GM23338 (cell line): ENCODE measurements at places on chromosomes 2 and 18. TPM values are rescaled to one million over a fixed set of nuclear protein-coding genes. Genes with fewer than 3 reads are reported as not detected.
A peak's percentile ranks its signal among the peaks of the same experiment; 100 is the strongest.

- DNase-seq: no peak
Measured at GRCh38 chr2:178529194-178529593, 48.9 kb downstream of the PLEKHA3 start.

DNA sequence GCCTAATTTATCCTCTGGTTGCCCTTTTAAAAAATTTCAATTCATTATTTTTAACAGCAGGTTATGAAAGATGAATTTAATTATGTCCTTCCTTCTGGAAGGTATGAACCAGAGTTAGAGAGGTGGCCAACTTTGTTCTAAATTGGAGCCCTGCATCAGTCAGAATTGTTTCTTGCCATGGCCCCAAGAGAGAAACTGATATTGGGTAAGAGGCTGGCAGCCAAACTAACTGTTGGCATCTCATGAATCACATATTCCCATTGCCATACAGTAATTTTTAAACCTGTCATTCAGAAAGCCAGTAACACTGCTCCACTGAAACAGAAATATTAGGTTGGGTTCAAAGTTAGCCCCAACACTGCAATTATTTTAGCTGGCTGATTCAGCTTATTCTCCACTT, 67.4 kb downstream of the SMAD2 start:
- no peak for DNase-seq

DNA sequence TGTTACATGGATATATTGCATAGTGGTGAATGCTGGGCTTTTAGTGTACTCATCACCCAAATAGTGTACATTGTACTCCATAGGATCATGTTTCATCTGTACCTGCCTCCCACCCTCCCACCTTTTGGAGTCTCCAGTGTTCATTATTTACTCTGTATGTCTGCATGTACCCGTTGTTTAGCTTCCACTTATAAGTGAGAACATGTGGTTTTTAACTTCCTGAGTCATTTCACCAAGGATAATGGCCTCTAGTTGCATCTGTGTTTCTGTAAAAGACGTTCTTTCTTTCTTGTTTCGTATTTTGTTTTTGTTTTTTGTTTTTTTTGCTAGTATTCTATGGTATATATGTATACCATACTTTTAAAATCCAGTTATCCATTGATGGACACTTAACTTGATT, 107.5 kb downstream of the MSTN start:
- no peak for DNase-seq

DNER gene
- 7.1 and 8.8 TPM in 2 replicates for total RNA-seq

CABLES1 gene
- 8.8 and 12.4 TPM in 2 replicates for total RNA-seq

DNA sequence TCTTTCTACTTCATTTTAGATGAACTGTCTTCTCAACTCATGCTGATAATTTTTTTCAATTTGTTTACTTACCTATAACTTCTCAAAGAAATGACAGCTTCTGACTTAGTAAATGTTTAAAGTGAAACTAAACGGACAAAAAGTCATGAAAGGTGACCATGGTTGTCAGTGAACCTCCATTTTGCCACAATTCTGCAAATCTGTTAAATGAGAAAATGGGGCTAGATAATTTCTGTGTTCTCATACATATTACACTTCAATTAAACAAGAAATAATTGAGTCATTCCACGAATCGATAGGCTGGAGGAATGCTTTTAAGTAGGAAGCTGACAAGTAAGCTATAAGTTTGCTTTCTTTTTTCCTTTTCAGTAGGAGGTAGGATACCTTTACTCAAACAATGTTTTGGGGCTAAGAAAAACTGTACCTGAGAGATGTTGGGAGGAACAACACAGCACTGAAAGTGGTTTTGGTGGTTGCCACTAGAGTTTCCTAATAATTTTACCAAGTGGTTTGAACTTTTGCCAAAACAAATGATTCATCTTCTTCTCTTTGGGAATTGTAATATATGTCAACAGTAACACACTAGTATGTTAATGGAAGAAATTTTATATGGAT, 17.1 kb downstream of the DYNAP start:
- DNase-seq: no peak

GRCh38 chr2:127589358-127589757, 53.9 kb downstream of the MYO7B start:
- DNase-seq: no peak

- DNase-seq: peak; percentile 45
Measured at GRCh38 chr18:23135550-23136325, 453 bp downstream of the CABLES1 start.
